AG08396 (cell line): ENCODE measurements at places on chromosomes 1 and 21.

GRCh38 chr1:117828201-117828600 lies 101.2 kb downstream of the GDAP2 start:
- peak; percentile 67 for DNase-seq

GRCh38 chr1:203528976-203529835 lies 35.3 kb downstream of the OPTC start:
- no peak for DNase-seq

DNA sequence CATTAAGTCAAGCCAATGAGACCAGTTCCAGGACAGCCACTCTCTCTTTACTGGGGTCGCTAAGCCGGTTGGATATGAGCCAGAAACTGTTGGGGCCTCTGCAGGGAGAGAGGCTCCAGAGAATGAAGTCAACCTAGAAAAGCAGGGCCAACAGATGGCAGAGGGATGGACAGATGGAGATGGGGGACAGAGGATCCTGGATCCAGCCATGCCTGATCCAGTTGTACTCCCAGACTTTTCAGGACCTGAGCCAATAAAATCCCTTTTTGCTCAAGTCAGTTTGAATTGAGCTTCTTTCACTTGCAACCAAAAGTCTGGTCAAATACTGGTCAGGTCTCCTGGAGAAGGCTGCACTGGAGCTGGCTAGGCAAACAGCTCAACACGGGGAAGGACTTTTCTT lies 2.2 kb downstream of the DHCR24 start:
- no peak for DNase-seq

- no peak for DNase-seq
Measured at GRCh38 chr1:205065666-205066065, 18.6 kb downstream of the TMEM81 start.

- DNase-seq, result no peak
Measured at GRCh38 chr1:64854674-64855073, 109.8 kb downstream of the RAVER2 start.

- no peak for DNase-seq
Measured at GRCh38 chr1:9475061-9475627, 64.1 kb upstream of the SLC25A33 start.

DNA sequence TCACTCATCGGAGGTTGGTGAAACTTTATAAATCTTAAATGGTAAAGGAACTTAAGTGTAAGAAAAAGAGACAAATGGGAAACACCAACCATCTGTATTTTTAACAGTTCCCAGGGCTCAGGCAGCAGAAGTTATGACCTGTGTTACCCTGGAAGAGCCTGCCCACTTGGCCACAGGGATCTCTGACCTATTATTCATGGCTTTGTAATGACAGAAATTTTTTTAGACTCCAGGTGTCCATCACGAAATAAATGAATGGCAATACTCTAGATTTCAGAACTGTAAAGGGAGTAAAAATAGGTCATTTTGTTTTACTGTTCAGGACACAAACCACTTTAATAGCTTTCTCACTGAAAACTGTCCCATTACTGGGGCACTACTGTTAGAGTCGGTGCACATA lies 389.8 kb downstream of the VAV3 start:
- no peak for DNase-seq

- DNase-seq, result no peak
Measured at GRCh38 chr1:244294599-244295224, 157.0 kb downstream of the ADSS2 start.

GRCh38 chr1:33367485-33368405 lies 46.8 kb upstream of the A3GALT2 start:
- peak; percentile 88 for DNase-seq

GRCh38 chr21:46253610-46254124 lies 25.1 kb upstream of the LSS start:
- DNase-seq, result no peak

DNA sequence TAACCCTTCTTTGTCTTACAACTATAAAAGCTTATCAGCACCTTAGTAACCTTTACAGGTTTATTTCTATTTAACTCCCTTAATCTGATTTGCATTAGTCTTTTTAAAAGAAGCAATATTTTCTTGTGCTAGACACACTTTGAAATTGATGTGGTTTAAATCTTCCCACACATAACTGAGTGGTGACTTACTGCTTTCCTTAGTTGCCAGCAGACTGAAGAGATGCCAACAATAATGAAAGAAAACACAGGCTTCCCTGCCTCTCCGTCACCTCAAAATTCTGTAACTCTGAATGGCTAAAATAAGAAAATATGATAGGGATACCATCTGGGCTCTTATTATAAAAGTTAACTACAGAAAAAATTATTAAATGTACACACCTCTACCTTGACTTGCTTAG lies 196.8 kb downstream of the PTBP2 start:
- peak; percentile 30 for DNase-seq

- DNase-seq, result no peak
Measured at GRCh38 chr1:238265866-238266265, 375.1 kb upstream of the ZP4 start.

GRCh38 chr1:109598655-109599054 lies 20.8 kb downstream of the GNAT2 start:
- DNase-seq, result no peak

- DNase-seq, result no peak
Measured at GRCh38 chr1:212495766-212496494, 63.2 kb downstream of the NENF start.

GRCh38 chr1:151924691-151925587 lies 15.6 kb upstream of the THEM4 start:
- DNase-seq, result no peak

- DNase-seq, result no peak
Measured at GRCh38 chr1:111731956-111732355, 7.2 kb downstream of the INKA2 start.

DNA sequence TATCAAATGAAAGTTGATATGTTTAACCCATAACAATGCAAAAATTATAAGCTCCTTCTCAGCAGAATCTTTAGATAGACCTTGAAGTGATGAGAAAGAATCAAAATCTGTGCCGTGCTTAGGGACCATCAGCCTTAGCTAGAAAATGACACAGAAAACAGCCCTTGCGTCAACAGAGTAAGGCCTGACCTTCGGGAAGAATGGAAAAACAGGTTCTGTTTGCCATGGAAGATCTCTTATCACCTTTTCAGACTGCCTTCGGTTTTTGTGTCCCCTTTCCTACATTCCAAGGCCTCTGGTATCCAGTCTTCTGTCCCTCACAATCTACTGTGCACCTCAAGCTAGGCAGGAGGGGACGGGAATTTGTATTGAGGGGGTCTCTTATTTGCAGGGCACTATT lies 37.6 kb upstream of the DPT start:
- no peak for DNase-seq

GRCh38 chr1:213054733-213055591 lies 3.9 kb downstream of the RPS6KC1 start:
- DNase-seq, result no peak

DNA sequence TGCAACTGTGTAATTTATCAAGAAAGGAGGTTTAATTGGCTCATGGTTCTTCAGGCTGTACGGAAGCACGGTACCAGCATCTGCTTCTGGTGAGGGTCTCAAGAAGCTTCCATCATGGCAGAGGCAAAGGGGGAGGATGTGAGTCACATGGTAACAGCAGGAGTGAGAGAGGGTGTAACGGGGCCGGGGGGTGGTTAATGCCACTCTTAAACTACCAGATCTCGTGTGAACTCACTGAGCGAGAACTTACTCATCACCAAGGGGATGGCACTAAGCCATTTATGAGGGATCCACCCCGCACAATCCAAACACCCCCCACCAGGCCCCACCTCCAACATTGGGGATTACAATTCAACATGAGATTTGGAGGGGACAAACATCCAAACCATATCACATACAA lies 21.0 kb upstream of the IFFO2 start:
- no peak for DNase-seq

GRCh38 chr1:18419113-18419844 lies 61.5 kb upstream of the KLHDC7A start:
- DNase-seq, result no peak

GRCh38 chr1:62508187-62508758 lies 71.4 kb downstream of the USP1 start:
- peak; percentile 22 for DNase-seq

- DNase-seq, result no peak
Measured at GRCh38 chr1:38334930-38335592, 288.5 kb upstream of the POU3F1 start.

- DNase-seq, result no peak
Measured at GRCh38 chr1:14852291-14852690, 253.8 kb downstream of the KAZN start.

DNA sequence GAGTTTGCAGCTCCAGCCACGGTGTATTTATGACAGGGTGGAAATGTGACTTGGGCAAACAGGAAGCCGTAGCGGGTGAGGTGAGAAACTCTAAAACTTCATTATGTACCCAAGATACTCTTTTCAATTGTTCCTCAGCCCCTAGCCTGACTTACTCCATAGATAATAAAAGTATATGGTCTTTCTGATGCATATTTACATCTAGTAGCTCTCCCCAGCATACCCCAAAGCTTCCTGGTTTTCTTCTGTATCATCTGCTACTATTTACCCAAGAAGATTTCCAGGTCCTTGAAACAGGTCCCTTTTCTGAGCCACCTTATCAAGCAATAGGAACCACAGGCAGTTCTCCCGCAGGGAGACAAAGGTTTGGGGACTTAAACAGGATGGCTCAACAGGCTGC lies 201.5 kb upstream of the ESRRG start:
- no peak for DNase-seq

- DNase-seq, result no peak
Measured at GRCh38 chr1:198598796-198599321, 40.0 kb upstream of the PTPRC start.

GRCh38 chr1:197567442-197567841 lies 207.8 kb downstream of the DENND1B start:
- no peak for DNase-seq

DNA sequence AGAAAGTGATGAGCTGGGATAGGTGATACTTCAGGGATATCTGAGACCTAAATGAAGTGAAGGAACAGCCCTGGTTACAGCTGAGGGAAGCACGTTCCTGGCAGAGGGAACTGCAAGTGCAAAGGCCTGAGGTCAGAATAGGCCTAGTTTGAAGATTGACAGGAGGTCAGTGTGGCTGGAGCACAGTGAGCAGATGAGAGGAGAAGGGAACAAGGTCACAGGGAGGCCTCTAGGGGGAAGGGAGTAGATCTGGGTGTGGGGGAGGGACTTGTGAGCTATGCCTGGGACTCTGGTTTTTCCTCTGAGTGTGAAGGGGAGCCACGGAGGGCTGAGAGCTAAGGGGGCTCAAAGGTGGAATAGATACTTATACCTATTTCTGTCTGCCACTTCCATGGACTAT lies 736.4 kb downstream of the MATN1 start:
- no peak for DNase-seq

GRCh38 chr1:103461161-103462105 lies 64.1 kb upstream of the RNPC3 start:
- peak; percentile 9 for DNase-seq

- no peak for DNase-seq
Measured at GRCh38 chr1:170254371-170254770, 108.6 kb downstream of the NTMT2 start.

- DNase-seq, result no peak
Measured at GRCh38 chr1:89870998-89871397, 50.2 kb downstream of the LRRC8D start.

GRCh38 chr1:40451238-40451585 lies 936 bp downstream of the ZFP69B start:
- DNase-seq, result no peak

- DNase-seq, result no peak
Measured at GRCh38 chr1:110505596-110505995, 13.4 kb downstream of the KCNA10 start.

GRCh38 chr1:100791586-100791985 lies 72.0 kb downstream of the VCAM1 start:
- no peak for DNase-seq
